NCI-H2171 treated with DMSO at 0.1 percent for 48 hours (cell line): ENCODE measurements at places on chromosomes 2 and 18.
A peak's percentile ranks its signal among the peaks of the same experiment; 100 is the strongest.

GRCh38 chr2:213971536-213971935, 439.3 kb upstream of the VWC2L start:
- DNase-seq = no peak

DNA sequence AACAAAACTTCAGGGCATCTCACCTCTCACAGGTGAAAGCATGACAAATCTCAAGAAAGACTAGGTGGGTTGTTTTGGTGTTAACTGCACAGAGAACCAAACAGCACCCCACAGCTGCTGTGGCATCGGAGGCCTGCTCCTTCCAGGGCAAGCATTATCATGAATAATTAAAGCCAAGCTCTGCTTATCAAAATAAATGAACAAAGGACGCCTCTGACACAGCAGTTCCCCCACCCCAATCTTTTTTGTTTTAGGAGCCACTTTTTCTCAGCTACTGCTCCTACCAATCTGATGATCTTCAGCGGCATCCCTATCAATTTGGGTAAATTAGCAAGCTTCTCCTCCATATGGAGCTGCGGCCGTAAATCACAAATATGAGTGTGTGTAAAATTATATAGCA, 58.6 kb downstream of the KLF7 start:
- DNase-seq = no peak

DNA sequence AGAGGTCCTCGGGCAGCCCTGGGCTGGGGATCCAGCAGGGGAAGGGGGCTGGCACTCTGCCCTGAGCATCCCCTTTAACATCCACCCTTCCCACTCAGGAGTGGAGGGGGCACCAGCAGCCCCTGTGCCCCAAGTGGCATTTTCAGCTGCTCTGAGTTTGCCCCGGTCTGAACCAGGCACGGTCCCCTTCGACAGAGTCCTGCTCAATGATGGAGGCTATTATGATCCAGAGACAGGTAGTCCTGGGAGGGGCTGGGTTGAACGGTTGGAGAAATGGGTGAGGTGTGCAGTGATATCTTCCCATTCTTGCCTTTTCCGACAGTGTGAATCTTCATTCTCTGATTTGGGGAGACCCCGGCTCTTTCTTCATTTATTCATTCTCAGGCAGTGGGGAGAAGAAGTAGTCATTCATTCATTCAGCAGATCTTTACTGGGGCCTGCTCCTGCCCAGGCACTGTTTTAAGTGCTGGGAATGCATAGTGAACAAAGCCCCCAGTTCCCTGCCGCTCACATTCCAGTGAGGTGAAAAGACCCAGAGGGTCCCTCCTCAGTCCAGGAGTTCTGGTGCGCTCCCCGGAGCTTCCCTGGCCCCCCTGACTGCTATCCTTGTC, 1.4 kb upstream of the KHK start:
- DNase-seq = no peak

- peak; percentile 18 for DNase-seq
Observed at GRCh38 chr2:11344956-11345677, 681 bp upstream of the ROCK2 start.
